ENCODE measurements at places on chromosomes 7 and 10.

DNA sequence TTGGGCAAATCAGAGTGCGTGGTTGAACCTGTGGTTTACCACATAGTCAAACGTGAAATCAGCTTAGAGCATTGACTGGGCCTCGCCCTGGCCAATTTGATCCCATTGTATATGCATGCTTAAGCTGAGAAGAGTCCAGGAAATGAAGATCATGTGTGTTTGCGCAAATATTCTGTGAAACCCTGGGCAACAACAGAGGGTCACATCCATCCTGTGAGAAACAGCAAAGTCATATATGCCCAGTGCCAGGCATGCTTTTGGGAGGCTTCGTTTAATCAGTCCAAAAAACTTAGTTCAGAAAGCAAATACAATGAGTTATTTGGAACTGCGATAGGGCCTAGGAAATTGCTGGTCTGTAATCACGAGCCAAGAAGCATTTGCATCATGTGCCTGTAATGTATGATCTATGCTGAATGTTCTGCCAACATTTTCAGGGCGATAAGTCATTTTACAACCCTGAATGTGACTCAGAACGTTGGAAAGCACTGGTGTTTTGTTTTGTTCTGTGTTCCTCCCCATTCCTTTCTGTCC, 412.1 kb upstream of the CELF2 start:
- DNase-seq, result no peak

- DNase-seq, result no peak
These were observed 227.1 kb downstream of the FANK1 start for GRCh38 chr10:126123466-126123865.

- DNase-seq, result no peak
These were observed 16.0 kb downstream of the HDAC9 start for GRCh38 chr7:18511351-18512140.

DNA sequence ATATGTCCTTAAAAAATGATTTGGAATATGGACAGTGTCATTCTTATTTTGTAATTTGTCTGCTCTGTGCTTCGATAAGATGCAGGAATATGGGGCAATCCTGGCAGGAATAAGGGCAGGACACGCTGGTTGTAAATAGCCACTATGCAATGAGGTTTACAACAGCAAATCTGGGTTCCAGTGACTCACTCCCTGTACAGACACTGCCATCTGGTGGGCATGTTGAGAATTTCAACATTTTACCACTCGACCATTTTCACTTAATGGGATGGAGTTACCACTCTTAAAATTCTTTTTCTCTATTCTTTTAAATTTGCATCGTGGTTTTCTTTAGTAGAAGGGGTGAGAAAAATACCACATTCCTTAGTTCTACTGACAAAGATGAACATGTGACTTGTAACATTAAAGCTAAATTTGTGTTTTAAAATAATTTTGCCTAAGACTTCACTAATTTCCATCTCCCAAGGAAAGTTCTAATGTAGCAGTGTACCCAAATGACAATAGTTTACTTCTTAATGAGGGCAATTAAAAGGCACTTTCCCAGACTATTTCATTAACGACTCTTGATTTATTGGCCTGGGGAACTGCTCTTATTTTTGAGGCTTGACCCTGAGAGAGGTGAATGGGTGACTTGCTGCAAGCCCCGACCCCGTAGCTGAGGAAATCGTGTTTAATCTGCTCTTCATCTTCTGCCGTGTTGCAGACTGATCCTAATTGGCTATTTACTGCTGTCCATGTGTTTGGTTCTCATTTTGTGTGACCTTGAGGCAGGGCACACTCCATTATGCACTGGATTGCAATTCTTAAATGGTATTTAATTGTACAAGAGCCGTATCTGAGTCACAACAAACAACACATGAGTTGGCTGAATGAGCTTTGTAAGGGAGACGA, 173.6 kb upstream of the IMMP2L start:
- DNase-seq, result no peak

GRCh38 chr10:103451091-103451813, 918 bp downstream of the CALHM2 start:
- DNase-seq, result peak; percentile 16

DNA sequence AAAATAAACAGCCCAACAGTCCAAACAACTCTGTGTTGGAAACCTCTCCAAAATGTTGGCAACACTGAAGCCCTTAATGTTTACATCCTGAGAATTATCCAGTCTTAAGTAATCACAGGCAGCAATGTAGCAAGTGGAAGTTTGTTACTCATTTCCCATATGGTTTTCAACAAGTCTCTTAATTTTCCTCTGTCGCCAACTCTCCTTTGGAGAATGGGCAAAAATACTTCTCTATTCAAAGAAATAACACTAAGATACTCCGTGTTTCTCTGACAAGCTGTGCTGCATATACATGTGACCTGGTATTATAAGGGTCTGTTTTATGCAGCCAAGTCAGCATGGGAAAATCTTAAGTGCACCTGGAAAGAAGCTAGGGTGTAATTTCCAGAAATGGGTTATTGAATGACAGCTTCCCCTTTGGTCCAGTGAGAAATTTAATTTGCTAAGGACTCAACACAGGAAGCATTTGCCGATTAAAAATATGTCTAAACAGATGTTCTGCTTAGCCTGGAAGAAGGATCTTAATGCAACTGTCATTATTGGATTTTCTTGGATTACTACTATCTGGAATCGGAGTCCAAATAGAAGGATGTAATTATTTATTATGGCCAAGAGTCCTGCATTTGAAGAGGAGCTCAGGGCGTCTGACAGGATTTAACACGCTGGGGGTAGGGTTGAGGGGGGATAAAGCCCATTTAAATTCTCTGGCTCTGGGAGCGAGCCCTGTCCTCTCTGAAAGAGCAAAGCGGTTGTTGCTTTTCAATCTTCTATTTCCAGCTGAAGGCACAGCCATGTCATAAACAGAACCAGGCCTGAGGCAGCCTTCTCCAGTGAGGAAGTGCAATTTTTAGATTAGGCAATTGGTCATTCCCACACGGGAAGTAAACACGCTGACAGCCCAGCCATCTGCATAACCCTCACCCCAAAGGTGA, 73.1 kb downstream of the TLL2 start:
- no peak for DNase-seq

DNA sequence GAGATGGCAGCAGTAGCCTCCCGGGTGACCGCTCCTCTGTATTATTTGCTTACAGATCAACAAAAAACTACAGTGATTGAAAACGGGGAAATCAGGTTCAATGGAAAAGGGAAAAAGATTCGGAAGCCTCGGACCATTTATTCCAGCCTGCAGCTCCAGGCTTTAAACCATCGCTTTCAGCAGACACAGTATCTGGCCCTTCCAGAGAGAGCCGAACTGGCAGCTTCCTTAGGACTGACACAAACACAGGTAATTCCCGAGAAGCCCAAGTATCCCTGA, 2.2 kb downstream of the DLX6 start:
- no peak for DNase-seq

- peak; percentile 53 for DNase-seq
These were observed 90.1 kb downstream of the EPC1 start for GRCh38 chr10:32256613-32257437.

DNA sequence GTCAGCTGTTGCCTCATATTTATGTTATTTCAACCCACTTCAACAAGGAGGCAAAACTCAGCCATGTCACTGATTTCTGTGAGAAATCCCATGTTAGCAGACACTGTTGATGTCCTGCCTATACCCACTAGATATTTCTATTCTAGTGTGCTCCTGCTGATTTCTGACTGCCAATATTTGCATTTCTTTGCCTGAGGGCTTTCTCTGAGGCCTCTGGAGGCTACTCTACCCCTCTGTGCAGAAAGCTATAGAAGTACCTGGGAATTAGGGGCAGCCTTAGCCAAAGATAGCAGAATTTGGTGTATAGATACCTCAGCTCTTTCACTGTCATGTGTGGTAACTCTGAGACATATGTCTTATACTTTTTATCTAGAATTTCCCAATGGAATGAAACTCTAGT, 348.8 kb downstream of the SORCS3 start:
- no peak for DNase-seq

GRCh38 chr7:33251301-33251700, 121.9 kb downstream of the BBS9 start:
- no peak for DNase-seq

DNA sequence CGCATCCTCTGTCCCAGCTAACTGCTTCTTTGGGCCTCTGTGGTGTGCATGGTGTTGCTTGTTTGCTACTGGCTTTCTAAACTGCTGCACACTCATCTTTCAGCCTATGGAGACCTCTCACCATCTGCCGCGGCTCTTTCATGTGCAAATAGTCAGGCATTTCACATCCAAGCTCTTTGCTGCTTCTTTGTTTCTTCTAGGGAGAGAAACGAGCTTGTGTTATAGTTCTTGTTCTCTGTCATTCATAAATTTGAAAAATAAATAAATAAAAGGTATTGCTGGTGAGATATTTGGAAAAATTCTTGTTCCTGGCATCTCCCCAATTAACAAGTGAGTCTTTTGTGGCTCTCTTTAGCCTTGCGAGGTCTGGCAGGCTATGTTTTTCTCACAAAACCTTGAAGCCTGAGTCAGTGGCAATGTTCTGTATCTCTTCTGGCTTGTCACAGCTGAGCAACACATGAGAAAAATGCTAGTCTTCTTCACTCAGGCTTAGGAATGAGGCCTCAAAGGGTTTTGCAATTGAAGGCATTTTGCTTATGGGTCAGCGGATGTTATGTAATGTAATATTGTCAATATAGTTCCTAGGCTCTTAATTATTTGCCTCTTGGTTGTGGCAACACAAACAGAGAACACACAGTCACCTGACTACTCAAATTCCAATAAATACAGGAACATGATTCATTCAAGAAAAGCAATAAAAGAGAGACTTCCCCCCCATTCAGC, 274.0 kb downstream of the FRMD4A start:
- no peak for DNase-seq

GRCh38 chr10:110392868-110393740, 88.4 kb upstream of the SMNDC1 start:
- DNase-seq, result no peak

DNA sequence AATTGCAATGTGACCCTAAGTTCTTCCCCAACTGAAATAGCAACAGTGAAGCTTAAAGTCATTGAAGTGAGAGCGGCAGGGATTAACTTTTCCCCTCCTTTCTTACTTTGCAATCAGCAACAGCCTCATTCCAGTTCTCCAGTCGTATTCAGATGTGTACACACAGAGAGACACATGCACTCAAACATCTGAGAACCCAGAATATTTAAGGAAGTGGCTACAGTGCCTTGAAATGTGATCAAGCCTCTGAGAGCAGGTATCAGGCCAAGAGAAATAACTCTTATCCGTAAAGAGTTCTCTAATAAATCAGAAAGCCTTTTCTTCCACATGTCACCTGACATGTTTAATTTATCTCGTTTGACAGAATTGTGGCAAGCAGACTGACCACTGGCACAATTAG, 388.9 kb upstream of the NPVF start:
- DNase-seq, result no peak

DNA sequence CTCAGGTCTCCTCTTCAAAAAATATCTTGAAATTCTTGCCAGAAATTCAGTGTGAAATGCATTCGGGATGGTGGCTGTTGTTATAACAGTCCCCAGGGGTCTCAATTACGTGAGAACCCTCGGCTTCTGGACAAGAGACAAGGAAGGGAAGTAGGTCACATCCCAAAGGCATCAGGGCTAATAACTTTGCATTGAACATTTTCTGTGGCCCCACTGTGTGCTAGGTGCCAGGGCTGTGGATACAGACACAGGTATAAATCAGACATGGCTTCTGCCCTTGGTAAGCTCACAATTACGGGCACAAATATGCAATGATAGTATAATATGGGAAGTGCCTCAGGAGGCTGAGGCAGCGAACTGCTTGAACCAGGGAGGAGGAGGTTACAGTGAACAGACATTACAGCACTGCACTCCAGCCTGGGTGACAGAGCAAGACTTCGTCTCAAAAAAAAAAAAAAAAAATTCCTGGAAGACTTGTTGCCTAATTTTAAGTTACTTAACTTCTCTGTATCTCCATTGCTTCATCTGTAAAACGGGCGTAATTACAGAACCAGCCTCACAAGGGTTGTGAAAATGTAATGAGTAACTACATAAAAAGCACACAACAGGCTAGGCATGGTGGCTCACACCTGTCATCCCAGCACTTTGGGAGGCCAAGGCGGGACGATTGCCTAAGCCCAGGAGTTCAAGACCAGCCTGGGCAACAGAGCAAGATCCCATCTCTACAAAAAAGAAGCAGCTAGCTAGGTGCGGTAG, 2.5 kb upstream of the RHBDD2 start:
- no peak for DNase-seq

- no peak for DNase-seq
These were observed 429.8 kb downstream of the KCNMA1 start for GRCh38 chr10:77207828-77208185.
